Kidney (tissue), 22 donors: ENCODE measurements at places on chromosomes 2 and 18. TPM values are rescaled to one million over a fixed set of nuclear protein-coding genes. Genes with fewer than 3 reads are reported as not detected.

DNA sequence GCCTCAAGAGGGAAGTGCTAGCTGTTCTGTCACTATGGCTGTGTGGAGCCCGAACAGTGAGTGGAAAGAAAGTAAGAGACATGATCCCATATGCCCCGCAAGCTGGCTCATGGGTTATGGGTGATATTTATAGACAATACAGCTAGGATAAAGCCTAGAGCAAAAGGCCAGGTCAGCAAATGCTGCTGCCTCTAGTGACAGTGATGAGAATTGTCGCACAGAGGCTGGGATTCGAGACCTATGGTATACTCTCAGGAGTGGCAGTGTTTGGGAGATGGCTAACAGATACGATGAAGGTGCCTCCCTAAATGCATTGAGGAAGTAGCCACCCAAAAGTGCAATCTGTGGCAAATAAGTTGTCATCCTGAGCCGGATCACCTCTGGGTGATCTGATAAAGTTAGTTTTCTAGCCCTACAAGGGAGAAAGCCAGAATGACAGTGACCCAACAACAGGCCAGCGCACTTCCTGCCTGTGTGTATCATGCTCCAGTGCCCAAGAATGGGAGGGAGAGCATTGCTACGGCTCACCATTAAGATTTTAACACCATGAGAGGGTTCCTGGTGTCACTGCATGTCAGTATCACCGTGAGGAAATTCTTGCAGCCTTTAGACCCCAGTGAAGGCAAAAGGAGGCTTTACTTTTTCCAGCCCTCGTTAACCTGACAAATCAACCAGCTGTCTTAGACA lies 92.2 kb upstream of the TGFA start:
- DNase-seq, result no peak

- DNase-seq, result no peak
Measured at GRCh38 chr2:109239720-109240119, 110.7 kb downstream of the SH3RF3 start.

GRCh38 chr2:760001-760400 lies 82.8 kb upstream of the TMEM18 start:
- DNase-seq, result no peak

- no peak for DNase-seq
Measured at GRCh38 chr2:96092951-96093350, 23.4 kb downstream of the ADRA2B start.

GRCh38 chr2:61425605-61426155 lies 45.2 kb downstream of the USP34 start:
- DNase-seq, result no peak

- no peak for DNase-seq
Measured at GRCh38 chr18:58209326-58209725, 165.3 kb downstream of the NEDD4L start.

MAIP1 gene
- 43.1 TPM for polyA plus RNA-seq

FAM117B gene
- polyA plus RNA-seq, result 4.1 TPM

MAP4K4 gene
- polyA plus RNA-seq, result 8.4 TPM

DNER gene
- polyA plus RNA-seq, result 21.9 TPM

WDFY1 gene
- 10.4 TPM for polyA plus RNA-seq
